GDM1 (cell line): ENCODE measurements at places on chromosomes 7 and 10.
A peak's percentile ranks its signal among the peaks of the same experiment; 100 is the strongest.

DNA sequence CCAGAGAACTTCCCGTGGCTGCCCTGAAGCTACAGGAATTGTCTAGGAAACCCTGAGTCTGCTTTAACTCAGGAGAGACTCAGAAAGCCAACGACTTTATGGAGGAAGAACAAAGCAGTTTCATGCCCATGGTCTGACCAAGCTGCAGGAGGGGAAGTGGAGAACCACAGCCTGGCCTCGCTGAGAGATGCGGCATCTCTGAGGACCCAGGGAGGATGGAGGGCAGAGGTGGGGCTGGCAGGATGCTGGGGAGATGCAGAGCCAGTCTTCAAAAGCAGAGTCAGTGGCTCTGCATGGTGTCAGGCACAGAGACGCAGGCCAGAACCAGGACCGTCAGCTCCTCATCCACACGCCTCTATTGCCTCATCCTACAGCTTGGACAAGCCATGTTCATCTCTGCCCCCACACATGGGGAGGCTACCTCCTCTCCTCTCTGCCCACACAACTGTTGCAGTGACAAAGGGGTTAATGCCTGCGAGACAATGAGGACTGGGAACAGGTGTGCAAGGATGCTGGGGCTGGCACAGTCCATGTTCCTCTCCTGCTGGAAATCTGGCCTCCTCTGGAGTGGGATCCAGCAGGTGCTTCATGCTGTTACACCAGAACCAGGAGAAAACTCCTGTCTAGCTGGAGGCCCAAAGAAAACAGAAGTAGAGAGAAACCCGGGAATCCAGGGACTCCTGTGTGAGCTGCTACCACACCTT lies 267.0 kb downstream of the PLXNA4 start:
- peak; percentile 48 for DNase-seq

DNA sequence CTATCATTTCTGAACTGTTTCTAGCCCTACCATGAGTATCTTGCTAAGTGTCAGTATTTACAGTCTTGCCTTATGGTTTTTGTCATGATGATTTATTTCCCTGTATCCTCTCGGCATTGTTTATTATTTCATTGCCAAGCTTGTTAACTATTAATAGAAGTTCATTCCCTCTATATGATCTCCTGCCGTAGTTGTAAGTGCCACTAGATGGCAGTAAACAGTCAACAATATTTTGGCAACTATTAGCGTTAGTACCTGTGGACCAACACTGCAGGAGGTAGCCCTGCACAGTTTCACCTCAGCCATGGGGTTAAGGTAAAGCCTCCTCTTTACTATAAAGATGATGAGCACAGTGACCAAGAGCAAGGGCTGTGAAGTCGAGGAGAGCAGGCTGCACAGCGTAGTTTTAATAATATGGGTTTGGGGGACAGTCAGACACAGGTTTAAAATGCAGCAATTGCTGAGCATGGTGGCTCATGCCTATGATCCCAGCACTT lies 26.1 kb upstream of the CCNJ start:
- DNase-seq, result peak; percentile 12

DNA sequence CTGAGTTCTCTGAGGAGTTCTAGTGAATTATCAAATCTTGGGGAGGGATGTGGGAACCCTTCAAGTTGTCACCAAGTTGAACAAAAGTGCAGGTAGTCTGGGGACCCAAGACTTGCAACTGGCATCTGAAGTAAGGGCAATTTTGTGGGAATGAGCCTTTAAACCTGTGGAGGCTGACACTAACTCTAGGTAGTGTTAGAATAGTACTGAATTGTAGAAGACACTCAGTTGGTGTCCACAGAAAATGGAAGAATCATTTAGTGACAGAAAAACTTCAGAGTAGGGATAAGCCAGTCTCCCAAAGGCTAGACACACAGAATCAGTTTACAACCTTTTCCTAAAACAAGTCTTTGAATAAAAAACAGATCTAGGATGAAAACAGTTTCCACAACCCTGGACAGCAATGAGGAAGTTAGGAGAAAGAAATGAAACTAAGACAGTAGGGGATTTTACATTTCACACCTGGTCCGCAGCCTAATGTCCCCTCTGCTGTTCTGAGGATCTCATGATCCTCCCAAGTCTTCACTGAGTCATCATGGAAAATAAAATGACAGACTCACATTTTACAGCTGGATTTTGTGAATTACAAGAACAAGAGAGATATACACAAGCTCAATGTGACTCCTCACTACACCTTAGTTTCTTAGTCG lies 23.0 kb upstream of the ING3 start:
- DNase-seq, result no peak

DNA sequence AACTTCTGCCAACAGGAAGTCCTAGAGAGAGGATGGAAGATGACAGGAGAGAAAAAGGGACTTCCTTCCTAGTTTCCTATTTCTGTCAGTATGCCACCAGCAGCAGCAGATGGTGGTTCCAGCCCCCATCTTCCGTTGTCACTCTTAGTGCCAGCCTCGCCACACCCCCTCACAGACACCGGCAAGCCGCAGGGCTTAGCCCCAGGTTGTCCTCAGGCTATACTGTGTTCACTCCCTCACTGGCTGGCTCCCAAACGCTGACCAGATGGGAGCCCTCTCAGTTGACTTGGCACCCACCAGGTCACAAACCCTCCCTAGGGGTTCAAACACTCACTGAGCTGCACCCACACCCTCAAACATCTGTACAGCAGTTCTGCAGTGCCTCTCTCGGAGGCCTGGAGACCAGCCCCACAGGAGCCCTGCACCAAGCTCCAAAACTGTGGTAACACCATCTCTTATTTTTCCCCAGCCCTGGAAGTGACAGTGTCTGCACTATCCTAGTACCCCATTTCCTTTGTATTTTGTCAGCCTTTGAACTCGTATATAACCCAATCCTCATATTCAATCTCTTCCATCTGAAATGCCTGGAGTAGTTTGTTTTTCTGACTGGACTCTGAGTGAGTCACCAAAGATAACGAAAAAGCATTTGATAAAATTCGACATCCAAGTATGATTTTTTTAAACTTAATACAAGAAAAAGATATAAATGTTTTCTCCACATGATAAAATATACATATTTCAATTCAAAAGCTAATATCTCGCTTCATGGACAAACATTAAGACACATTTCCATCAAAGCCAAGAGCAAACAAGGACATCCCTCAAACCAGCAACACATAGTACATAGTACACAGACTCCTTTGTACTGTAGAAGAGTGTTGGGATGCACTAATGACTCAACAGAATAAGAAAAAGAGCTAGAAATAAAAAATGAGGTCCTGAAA lies 34.5 kb downstream of the SMURF1 start:
- DNase-seq, result peak; percentile 61

DNA sequence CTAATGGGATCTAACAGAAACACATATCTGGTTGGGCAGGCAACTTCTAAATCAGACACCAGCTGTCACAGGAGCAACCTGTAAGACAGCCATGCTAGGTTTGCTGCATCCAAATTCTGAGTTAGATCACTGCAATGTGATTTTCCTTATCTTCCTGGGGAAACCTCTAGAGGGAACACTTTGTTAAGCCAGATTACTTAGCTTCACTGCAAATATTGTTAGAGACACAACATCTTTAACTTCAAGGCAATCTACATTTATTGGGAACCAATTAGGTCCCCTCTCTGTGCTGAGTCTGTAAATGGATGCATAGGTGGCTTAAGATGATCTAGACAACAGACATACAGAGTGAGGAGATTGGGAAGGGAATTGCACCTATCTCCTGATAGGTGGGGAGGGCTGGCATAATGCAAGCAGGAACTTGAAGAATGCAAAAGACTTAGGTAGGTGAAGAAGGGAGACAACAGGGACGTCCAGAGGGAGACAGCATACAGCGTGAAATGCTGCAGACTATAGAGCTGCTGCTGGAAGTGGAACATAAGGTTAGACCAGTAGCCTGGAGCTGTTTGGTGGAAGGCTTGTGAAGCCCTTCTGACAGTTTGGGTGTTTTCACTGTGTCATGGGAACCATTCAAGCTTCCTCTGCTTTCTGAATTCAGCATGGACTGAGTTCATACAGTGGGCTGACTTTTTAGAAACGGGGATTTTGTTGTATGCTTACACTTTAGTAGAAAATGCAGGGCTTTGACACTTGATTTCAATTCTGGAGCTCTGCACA lies 109.8 kb upstream of the ELMO1 start:
- DNase-seq, result no peak

- DNase-seq, result no peak
Observed at GRCh38 chr10:129079705-129080104, 387.3 kb upstream of the MGMT start.

GRCh38 chr7:98137826-98138151 lies 31.1 kb downstream of the LMTK2 start:
- peak; percentile 31 for DNase-seq

GRCh38 chr7:66297579-66297978 lies 92.4 kb downstream of the TPST1 start:
- no peak for DNase-seq

- DNase-seq, result no peak
Observed at GRCh38 chr10:116417821-116418220, 9.8 kb upstream of the PNLIPRP3 start.

GRCh38 chr10:44878706-44879530 lies 32.2 kb upstream of the TMEM72 start:
- DNase-seq, result peak; percentile 0

GRCh38 chr7:35694161-35694783 lies 663 bp downstream of the HERPUD2 start:
- no peak for DNase-seq

DNA sequence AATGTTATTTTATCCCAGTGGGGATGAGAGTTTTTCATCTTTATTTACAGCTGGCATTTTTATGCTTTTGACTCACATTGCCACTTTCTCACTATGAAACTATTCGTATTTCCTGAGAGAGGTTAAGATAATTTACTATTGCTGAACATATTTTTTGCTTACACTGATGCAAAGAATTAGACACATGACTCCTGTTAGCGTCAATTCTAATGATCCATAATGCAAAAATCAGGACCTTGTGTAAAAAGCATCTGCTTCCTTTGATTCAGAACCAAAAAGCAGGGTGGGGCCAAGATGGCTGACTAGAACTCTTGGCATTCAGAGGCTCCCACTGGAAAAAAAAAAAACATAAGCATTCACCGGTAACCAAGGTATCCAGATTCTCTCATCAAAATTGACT lies 464.8 kb downstream of the SEMA3D start:
- no peak for DNase-seq

DNA sequence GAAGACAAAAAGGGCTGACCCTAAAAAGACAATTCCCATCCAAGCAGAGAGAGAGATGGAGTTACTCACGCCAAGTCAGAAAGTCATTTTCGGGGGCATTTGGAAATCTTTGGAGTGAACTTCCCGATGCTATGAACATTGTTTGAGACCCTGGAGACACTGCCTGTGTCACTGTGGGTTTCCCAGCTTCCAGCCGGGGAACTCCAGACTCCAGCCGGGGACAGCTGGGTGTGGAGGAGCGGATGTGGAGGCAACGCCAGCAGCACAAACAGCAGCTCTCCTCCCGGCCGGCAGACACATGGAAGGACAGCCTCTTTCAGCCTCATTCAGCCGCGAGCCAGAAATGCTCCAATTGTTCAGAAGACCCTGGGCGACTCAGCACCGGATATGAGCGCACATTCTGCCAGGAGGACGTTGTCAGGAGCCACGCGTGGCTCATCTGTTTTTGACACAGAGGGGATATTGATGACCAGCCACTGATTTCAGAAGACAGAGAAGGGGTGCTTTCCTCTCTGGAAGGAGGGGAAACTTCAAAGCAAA lies 97.6 kb downstream of the PRPF18 start:
- no peak for DNase-seq

DNA sequence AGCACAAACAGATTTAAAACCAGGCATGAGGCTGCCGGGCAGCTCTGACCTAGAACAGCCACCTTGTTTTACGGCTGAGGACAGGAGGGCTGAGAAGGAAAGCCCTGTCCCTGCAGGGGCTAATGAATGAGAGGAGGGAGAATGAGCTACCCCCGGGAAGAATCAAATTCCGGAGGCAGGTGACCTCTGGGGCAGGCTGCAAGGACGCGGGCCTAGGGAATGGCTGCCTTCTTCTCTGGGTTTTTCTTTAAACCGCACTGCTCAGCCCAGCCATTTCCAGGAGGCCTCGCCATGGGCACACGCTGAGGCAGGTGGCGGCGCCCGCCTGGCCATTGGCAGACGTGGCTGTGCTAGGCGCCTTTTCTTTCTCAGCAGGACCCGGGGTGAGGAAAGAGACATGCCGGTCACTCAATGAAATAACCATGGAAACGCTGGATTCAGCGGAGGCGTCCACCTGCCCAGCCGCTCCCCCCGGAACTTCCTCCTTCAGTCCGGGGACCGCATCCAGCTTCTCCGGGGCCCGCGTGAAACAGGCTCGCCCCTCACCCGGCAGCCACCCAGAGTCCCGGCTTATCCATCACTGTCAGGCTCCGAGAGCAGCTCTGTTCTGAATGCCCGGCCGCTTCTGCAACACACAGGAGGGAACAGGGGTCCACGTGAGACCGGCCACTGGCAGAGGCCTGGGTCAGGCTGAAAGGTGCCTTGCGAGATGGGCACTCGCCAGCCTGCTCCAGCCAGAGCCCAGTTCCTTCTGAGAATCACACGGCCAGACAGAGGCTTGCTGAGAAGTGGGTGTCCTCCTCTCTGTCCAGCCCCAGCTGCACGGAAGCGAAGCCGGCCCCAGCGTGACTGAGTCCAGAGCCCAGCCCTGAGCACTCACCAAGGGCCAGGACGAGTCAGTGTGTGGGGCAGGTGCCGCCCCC lies 82.1 kb downstream of the PDGFA start:
- DNase-seq, result no peak

DNA sequence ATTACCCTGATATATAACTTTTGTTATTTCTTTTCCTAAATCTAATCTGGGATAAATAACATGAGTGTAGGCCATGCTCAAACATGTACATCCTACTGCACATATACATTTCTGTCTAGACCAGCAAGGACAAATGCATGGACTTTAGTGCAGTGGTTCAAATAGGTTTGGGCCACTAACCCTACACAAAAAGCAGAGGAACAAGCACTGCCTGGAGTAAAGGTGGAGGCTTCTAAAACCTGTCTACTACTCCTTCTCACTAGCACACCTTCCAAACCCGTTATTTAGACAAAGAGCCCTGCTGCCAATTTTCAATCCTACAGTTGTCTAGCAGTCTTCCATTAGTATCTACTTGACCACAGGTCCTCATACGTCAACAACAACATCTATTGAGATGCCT lies 34.8 kb downstream of the SGCE start:
- DNase-seq, result no peak

- DNase-seq, result no peak
Observed at GRCh38 chr7:88377434-88377833, 70.7 kb upstream of the STEAP4 start.

GRCh38 chr7:81501220-81501619 lies 268.6 kb downstream of the HGF start:
- no peak for DNase-seq

DNA sequence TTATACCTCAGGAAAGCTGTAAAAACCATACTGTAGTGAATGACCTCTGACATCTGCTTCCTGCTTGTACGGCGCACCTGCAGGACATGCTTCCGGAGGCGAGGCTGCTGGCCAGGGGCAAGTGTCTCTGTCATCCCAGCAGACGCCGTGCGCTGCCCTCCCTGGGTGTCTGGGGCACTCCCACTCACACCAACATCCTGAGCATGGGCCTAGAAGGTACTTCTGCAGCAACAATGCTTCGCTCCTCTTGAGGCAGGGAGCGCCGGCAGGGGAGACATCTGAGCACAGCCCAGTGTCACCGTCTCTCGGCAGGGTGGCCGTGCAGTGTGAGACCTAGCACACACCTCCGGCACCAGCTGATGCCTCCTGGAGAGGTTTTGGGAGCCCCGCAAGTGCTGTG lies 269.2 kb downstream of the MAD1L1 start:
- DNase-seq, result no peak
